Cardiac ventricle fibroblast (primary cell): ENCODE measurements at places on chromosomes 16 and 17. TPM values are rescaled to one million over a fixed set of nuclear protein-coding genes. Genes with fewer than 3 reads are reported as not detected.

The RNPS1 gene
- 87.1 and 98.5 TPM in 2 replicates for total RNA-seq

The GLP2R gene
- 0.06 and 0.39 TPM in 2 replicates for total RNA-seq

The SGCA gene
- total RNA-seq, result 0.37 and 2.0 TPM in 2 replicates

The RNF222 gene
- not detected in 2 replicates for total RNA-seq

The MSLN gene
- not detected in 2 replicates for total RNA-seq

The CD300A gene
- not detected in 2 replicates for total RNA-seq

The SLFN11 gene
- total RNA-seq, result 40.2 and 46.7 TPM in 2 replicates

The CBFA2T3 gene
- not detected in 2 replicates for total RNA-seq

The CHST4 gene
- total RNA-seq, result not detected in 2 replicates

The FOXK2 gene
- total RNA-seq, result 23.2 and 24.8 TPM in 2 replicates

The TEKT1 gene
- not detected in 2 replicates for total RNA-seq

The PRAC1 gene
- total RNA-seq, result not detected in 2 replicates

The ALOXE3 gene
- total RNA-seq, result not detected in 2 replicates

The LRRC75A gene
- total RNA-seq, result 0.10 TPM in 1 of 2 replicates, not detected in the other

The TM4SF5 gene
- not detected in 2 replicates for total RNA-seq

The SUZ12 gene
- total RNA-seq, result 12.0 and 13.9 TPM in 2 replicates

The SP6 gene
- 0.25 and 0.78 TPM in 2 replicates for total RNA-seq

The NOG gene
- total RNA-seq, result not detected in 2 replicates

The GAS2L2 gene
- 0.44 TPM in 1 of 2 replicates, not detected in the other for total RNA-seq

The B4GALNT2 gene
- not detected in 2 replicates for total RNA-seq

The TRAPPC1 gene
- total RNA-seq, result 48.2 and 48.4 TPM in 2 replicates

The PDILT gene
- 0.19 and 1.1 TPM in 2 replicates for total RNA-seq

The SPHK1 gene
- 51.0 and 55.1 TPM in 2 replicates for total RNA-seq

The KDM6B gene
- total RNA-seq, result 8.2 and 9.7 TPM in 2 replicates

The MT1F gene
- total RNA-seq, result 0.29 TPM in 1 of 2 replicates, not detected in the other

The PRDM7 gene
- total RNA-seq, result not detected in 2 replicates

The PLLP gene
- total RNA-seq, result 0.20 and 0.37 TPM in 2 replicates

The SLC2A4 gene
- total RNA-seq, result 0.05 TPM in 1 of 2 replicates, not detected in the other

The ANKS4B gene
- not detected in 2 replicates for total RNA-seq

The HOXB7 gene
- total RNA-seq, result not detected in 2 replicates

The PDE6G gene
- total RNA-seq, result 0.98 TPM in 1 of 2 replicates, not detected in the other

The ESRP2 gene
- total RNA-seq, result not detected in 2 replicates

The NSRP1 gene
- total RNA-seq, result 8.7 and 12.9 TPM in 2 replicates

The RAD51C gene
- 27.8 and 31.0 TPM in 2 replicates for total RNA-seq

The KRTAP2-4 gene
- not detected in 2 replicates for total RNA-seq

The UNC13D gene
- total RNA-seq, result 0.12 and 0.20 TPM in 2 replicates

The ZP2 gene
- total RNA-seq, result not detected in 2 replicates

The RBFOX1 gene
- total RNA-seq, result not detected in 2 replicates

The GPR139 gene
- total RNA-seq, result not detected in 2 replicates

The TP53TG3B gene
- not detected in 2 replicates for total RNA-seq

The HES7 gene
- total RNA-seq, result not detected in 2 replicates

The KRTAP9-6 gene
- not detected in 2 replicates for total RNA-seq

The MYH11 gene
- 0.29 and 0.37 TPM in 2 replicates for total RNA-seq

The NT5M gene
- 0.62 and 1.4 TPM in 2 replicates for total RNA-seq

The FNDC8 gene
- total RNA-seq, result not detected in 2 replicates

The MRC2 gene
- total RNA-seq, result 355 and 361 TPM in 2 replicates

The RNF227 gene
- 1.1 and 2.6 TPM in 2 replicates for total RNA-seq
